ENCODE measurements at places on chromosomes 16 and 17. TPM values are rescaled to one million over a fixed set of nuclear protein-coding genes. Genes with fewer than 3 reads are reported as not detected.

DNA sequence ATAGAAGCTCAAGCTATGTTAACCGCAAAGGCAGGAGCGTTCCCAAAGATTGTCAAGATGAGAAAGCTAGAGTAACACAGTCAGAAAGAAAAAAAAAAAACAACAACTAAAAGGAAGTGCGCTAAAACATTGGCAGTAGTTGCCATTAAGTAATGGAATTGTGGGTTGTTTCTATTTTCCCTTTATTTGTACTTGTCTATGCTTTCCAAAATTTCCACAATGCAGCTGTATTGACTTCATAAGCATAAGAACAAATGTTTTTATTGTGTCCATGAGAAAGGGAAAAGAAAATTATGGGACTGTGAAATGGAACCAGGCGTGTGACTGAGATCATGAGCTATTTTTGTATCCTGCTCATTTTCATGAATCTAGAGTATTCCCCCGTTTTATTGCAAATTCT, 153.4 kb downstream of the TMEM114 start:
- DNase-seq, result no peak

DNA sequence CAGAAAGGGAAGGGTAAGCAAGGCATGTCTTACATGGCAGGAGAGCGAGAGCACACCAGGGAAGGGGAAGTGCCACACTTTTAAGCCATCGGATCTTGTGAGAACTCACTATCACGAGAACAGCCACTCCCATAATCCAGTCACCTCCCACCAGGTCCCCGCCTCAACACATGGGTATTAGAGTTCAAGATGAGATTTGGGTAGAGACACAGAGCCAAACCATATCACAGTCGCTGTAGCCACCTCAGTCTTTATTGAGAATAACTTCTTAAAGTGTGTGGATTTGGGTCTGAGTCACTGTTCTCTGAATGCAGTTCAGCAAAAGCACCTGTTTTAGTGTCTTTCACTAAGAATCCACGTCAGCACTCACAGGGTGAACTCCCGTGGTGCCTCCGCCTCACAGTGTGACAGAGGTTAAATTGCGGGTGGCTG, 195.2 kb upstream of the CHMP6 start:
- no peak for DNase-seq

DNA sequence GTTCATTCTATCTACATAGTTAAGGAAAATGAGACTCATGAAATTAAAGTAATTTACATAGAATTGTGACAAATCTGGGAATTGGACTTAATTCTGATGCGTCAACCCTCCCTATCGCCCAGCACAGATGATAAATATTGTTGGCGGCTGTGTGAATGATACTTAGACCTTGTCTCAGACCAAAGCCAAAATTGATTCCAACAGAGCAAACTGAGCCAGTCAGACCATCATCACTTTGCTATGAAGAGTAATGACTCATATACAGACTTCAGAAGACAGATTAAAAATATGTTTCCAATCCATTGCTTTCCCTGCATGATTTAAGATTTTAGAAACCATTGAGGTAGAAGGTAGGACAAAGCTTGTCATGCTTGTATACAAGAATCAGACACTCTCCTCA, 1156.7 kb upstream of the CDH8 start:
- no peak for DNase-seq

GRCh38 chr17:633641-634101, 81.0 kb downstream of the VPS53 start:
- DNase-seq, result no peak

RPRML gene
- total RNA-seq, result not detected

ZNF469 gene
- total RNA-seq, result 0.83 TPM

LRRC37A2 gene
- 5.7 TPM for total RNA-seq
